Pancreas (tissue), 10 donors: ENCODE measurements at places on chromosomes 2 and 18. TPM values are rescaled to one million over a fixed set of nuclear protein-coding genes. Genes with fewer than 3 reads are reported as not detected.

Gene ELOA2
- not detected for polyA plus RNA-seq

- H3K4me3 ChIP-seq: no peak overlapping the region
- H3K4me1 ChIP-seq: no peaks in the 10 kb centered on the region
- DNase-seq: no peak
- no peak overlapping the region for H3K27ac ChIP-seq
Measured at GRCh38 chr2:215137329-215137686, 1.1 kb downstream of the ABCA12 start.

GRCh38 chr2:85653996-85654395, 14.0 kb downstream of the SFTPB start:
- H3K27me3 ChIP-seq: no peaks in the 10 kb centered on the region
- peaks cover 11% of the 10 kb centered on the region for H3K36me3 ChIP-seq
- no peak overlapping the region for H3K27ac ChIP-seq
- H3K4me3 ChIP-seq: no peak overlapping the region
- no peak for DNase-seq
- no peaks in the 10 kb centered on the region for H3K4me1 ChIP-seq

- no peak for DNase-seq
- no peaks in the 10 kb centered on the region for H3K36me3 ChIP-seq
- H3K27me3 ChIP-seq: no peaks in the 10 kb centered on the region
- no peak overlapping the region for H3K27ac ChIP-seq
- peaks cover 7% of the 10 kb centered on the region for H3K4me1 ChIP-seq
Measured at GRCh38 chr18:63997606-63998005, 27.7 kb downstream of the SERPINB8 start.

Gene GKN2
- not detected for polyA plus RNA-seq

DNA sequence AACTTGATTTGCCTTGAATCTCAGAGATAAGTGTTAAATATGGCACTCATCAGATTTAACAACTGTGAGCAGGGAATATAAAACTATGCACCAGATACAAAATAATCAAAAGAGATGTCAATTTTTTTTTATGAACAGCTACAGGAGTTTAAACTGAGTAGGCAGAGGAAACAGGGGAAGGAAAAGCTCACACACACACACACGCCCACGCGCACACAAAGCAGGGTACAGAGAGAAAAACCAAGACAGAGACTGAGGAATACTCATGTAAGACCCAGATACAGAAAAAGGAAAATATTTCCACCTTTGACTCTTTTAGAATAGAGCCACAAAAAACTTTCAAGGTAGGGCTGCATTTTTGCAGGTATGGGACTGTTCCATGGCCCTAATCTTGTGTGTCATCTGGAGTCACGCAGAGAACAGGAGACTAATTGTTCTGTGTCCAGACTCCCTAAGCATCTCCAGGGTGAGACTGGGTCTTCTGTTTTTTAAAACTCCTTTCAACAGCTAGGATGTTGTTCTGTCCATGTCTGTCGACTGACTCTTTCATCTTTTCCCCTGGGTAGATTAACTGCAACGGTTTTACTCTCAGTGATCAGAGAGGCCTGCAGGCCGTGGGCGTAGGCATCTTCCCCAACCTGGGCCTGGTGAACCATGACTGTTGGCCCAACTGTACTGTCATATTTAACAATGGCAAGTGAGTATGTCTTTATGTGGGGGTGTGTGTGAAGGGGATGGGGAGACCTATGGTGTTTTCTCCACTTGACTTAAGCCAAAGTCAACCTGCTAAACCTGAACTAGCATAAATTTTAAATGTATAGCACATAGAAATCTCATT, 23.0 kb downstream of the SMYD1 start:
- DNase-seq: no peak
- H3K27ac ChIP-seq: no peak overlapping the region
- H3K27me3 ChIP-seq: no peaks in the 10 kb centered on the region
- no peaks in the 10 kb centered on the region for H3K36me3 ChIP-seq

Gene STARD6
- not detected for polyA plus RNA-seq

GRCh38 chr18:26468931-26469340, 79.4 kb downstream of the KCTD1 start:
- no peaks in the 10 kb centered on the region for H3K27me3 ChIP-seq
- H3K4me1 ChIP-seq: no peaks in the 10 kb centered on the region

DNA sequence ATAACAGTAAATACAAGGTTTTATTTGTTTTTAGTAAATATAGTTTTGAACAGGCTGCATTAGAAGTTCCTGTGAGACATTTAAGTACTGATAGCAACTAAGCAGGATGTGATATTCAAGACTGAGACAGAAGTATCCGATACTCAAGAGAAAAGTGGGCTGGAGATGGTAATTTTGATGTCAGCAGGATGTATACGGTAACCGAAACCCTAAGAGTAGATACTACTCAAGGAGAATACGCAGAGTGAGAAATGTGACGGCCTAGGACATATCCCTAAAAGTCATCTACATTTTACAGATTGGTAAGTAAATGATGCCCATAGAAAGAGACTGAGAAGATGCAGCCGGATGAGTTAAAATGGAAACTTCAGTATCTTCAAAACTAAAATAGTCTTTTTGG, 115.4 kb downstream of the GORASP2 start:
- no peak for DNase-seq
- no peaks in the 10 kb centered on the region for H3K4me1 ChIP-seq
- H3K4me3 ChIP-seq: no peak overlapping the region
- H3K36me3 ChIP-seq: peaks cover 10% of the 10 kb centered on the region

- H3K4me3 ChIP-seq: no peak overlapping the region
- no peaks in the 10 kb centered on the region for H3K4me1 ChIP-seq
- DNase-seq: no peak
- H3K27me3 ChIP-seq: no peaks in the 10 kb centered on the region
- no peak overlapping the region for H3K27ac ChIP-seq
Measured at GRCh38 chr18:5065615-5066014, 131.4 kb downstream of the AKAIN1 start.

Gene COQ10B
- polyA plus RNA-seq: 10.8 TPM

- no peak overlapping the region for H3K4me3 ChIP-seq
- H3K27ac ChIP-seq: no peak overlapping the region
- DNase-seq: no peak
- H3K4me1 ChIP-seq: no peaks in the 10 kb centered on the region
Measured at GRCh38 chr18:47461406-47461948, 210.0 kb upstream of the SKOR2 start.

DNA sequence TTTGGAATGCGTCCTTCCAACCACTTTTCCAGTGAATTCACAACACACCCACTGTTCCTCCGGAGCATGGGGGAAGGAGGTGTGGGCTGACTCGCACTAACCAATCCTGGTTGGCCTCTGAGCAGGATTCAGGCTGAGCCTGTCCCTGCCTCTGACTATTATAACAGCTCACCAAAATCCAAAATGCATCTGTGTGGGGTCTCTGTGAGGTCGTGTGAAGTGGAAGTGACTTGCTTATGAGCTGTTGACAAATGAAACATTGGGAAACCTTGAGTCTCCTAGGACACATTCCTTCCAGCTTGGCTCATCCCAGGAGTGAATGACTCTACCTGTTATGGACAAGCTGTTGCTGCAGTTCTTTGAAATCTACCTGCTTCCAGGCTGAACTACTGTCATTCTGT, 1.5 kb downstream of the CIDEA start:
- H3K27ac ChIP-seq: no peak overlapping the region
- DNase-seq: no peak
- H3K4me1 ChIP-seq: no peaks in the 10 kb centered on the region
- H3K27me3 ChIP-seq: no peaks in the 10 kb centered on the region
- no peak overlapping the region for H3K4me3 ChIP-seq

Gene POMC
- 8.2 TPM for polyA plus RNA-seq

Gene SMCHD1
- polyA plus RNA-seq: 10.6 TPM

- DNase-seq: no peak
- H3K27me3 ChIP-seq: no peaks in the 10 kb centered on the region
- no peak overlapping the region for H3K4me3 ChIP-seq
- H3K4me1 ChIP-seq: no peaks in the 10 kb centered on the region
- H3K36me3 ChIP-seq: no peaks in the 10 kb centered on the region
- H3K27ac ChIP-seq: no peak overlapping the region
Measured at GRCh38 chr18:69727912-69728572, 219.6 kb downstream of the CD226 start.

- H3K27me3 ChIP-seq: no peaks in the 10 kb centered on the region
- H3K27ac ChIP-seq: no peak overlapping the region
- no peak overlapping the region for H3K4me3 ChIP-seq
- no peaks in the 10 kb centered on the region for H3K36me3 ChIP-seq
Measured at GRCh38 chr2:31249009-31249690, 15.2 kb downstream of the EHD3 start.
